ENCODE measurements at places on chromosomes 4 and X. TPM values are rescaled to one million over a fixed set of nuclear protein-coding genes. Genes with fewer than 3 reads are reported as not detected.

HMX1 gene
- not detected for total RNA-seq

ARHGAP36 gene
- not detected for total RNA-seq

GYPE gene
- total RNA-seq = 2.7 TPM

S100G gene
- total RNA-seq = not detected

EDNRA gene
- total RNA-seq = not detected

FHIP1A gene
- 0.42 TPM for total RNA-seq

TRIM75 gene
- not detected for total RNA-seq

RCHY1 gene
- 32.4 TPM for total RNA-seq

CLIC2 gene
- total RNA-seq = 0.18 TPM

OPHN1 gene
- total RNA-seq = not detected

PAGE2 gene
- total RNA-seq = not detected

C1QTNF7 gene
- total RNA-seq = not detected

STPG2 gene
- total RNA-seq = not detected

SOWAHD gene
- total RNA-seq = 0.18 TPM

XG gene
- not detected for total RNA-seq

HTN1 gene
- not detected for total RNA-seq

MAGED4 gene
- 0.97 TPM for total RNA-seq

USP17L18 gene
- not detected for total RNA-seq

PHKA1 gene
- 10.2 TPM for total RNA-seq

C4orf33 gene
- total RNA-seq = 13.6 TPM

ANKRD50 gene
- total RNA-seq = 0.48 TPM

AMTN gene
- not detected for total RNA-seq

SPANXD gene
- total RNA-seq = not detected

C4orf54 gene
- total RNA-seq = not detected

HHIP gene
- total RNA-seq = not detected

DIPK2B gene
- total RNA-seq = not detected

PABPC1L2B gene
- not detected for total RNA-seq

ASB9 gene
- 0.54 TPM for total RNA-seq

GDPD2 gene
- total RNA-seq = not detected

TCEAL5 gene
- not detected for total RNA-seq

SLC2A9 gene
- 1.1 TPM for total RNA-seq

LIMCH1 gene
- total RNA-seq = not detected

CD38 gene
- total RNA-seq = 42.1 TPM

GRIA3 gene
- not detected for total RNA-seq

C4orf51 gene
- not detected for total RNA-seq

DACH2 gene
- total RNA-seq = not detected

PLRG1 gene
- total RNA-seq = 152 TPM

MAGEA2 gene
- total RNA-seq = not detected

PLXNB3 gene
- total RNA-seq = 2.8 TPM

TLL1 gene
- not detected for total RNA-seq

ATOH1 gene
- not detected for total RNA-seq

ARR3 gene
- not detected for total RNA-seq

GAGE12E gene
- not detected for total RNA-seq

NPY1R gene
- not detected for total RNA-seq

UCP1 gene
- not detected for total RNA-seq

PIR gene
- 3.0 TPM for total RNA-seq
